Stimulated activated CD8-positive, alpha-beta memory T cell treated with anti-CD3 and anti-CD28 coated beads, Interleukin-15, amount 100 ng/mL, for 24 hours (primary cell): ENCODE measurements at places on chromosomes 6 and 20.

GRCh38 chr20:63351811-63352591, 9.1 kb downstream of the CHRNA4 start:
- no peak for DNase-seq

GRCh38 chr6:25968769-25969168, 6.2 kb downstream of the TRIM38 start:
- no peak for DNase-seq

- no peak for DNase-seq
Measured at GRCh38 chr6:140857739-140858380, 1274.9 kb upstream of the GJE1 start.

GRCh38 chr20:53643031-53643832, 49.6 kb upstream of the ZNF217 start:
- no peak for DNase-seq

- DNase-seq = no peak
Measured at GRCh38 chr6:72376736-72377135, 245.1 kb upstream of the KCNQ5 start.

- DNase-seq = no peak
Measured at GRCh38 chr20:1415667-1416468, 23.0 kb upstream of the FKBP1A start.

DNA sequence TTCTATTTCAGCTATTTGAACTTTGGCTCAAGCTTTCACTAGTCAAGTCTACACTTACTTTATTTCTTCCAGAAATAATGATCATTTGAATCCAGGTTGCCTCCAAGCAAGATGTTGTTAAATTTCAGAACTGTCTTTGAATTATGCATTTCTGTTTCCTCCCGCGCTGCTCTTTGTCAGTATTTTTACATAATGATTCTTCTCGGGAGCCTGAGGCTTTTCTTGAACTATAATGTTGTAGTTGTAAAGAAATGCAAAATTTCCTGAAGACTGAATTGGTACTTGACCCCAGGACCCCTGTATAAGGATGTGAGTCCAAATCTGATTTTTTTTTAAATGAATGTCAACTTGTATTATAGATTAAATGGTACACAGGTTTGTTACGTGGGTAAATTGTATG, 80.4 kb downstream of the ARMC2 start:
- no peak for DNase-seq

DNA sequence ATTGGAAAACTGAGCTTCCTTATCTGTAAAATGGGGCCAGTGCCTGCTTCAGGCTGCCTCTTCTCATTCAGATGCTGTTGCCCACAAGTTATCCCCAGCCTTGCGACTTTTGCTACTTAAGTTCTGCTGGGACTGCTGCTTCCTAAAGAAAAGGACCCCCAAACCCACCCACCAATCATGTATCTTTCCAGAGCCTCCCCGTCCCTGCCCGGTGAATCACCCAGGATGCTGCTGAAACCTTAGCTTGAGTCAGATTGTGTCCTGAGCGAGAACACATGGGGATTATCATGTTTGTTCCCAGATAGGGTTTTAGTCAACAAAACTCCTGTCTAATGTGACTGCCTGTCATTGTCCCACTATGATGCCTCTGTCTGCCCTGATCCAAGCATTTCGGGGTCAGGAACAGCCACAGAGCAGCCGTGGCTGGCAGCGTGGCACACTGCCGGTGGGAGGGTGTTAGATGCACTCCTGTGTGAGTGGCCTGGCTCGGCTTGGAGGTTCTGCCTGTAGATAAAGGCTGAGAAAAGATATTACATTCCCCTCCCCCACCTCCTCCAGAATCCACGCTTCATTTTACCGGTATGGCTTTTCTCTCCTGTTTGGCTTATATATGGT, 79.9 kb downstream of the TOX2 start:
- no peak for DNase-seq

DNA sequence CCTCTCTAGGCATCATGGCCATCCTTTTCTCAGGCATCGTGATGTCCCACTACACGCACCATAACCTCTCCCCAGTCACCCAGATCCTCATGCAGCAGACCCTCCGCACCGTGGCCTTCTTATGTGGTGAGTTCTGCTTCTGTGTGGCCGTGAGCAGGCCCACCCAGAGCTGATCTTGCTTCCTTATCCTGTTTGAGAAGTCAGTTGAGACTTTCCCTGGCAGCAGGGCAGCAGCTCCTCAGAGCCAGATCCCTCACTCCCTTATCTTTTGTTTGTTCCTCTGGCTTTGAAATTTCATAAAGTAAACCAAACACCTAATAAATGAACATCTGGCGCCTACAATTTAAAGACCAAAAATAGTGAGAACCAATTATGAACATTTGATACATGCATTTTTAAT, 40.6 kb downstream of the SPATA2 start:
- no peak for DNase-seq

DNA sequence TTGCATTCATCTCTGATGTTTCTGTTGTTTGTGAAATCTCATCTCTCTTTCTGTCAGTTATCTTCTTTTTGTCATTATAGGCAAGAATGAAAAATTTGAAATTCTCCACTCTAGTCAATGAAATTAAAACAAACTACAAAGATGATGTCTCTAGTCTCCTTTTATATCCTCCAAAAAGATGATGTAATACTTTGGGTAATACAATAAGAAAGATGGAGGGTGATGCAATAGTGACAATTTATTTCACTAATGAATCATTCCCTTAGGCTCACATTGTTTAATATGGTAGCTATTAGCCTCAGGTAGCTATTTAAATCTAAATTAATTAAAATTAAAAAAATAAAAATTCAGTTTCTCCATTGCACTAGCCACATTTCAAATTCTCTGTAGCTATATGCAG, 145.4 kb downstream of the UST start:
- no peak for DNase-seq

DNA sequence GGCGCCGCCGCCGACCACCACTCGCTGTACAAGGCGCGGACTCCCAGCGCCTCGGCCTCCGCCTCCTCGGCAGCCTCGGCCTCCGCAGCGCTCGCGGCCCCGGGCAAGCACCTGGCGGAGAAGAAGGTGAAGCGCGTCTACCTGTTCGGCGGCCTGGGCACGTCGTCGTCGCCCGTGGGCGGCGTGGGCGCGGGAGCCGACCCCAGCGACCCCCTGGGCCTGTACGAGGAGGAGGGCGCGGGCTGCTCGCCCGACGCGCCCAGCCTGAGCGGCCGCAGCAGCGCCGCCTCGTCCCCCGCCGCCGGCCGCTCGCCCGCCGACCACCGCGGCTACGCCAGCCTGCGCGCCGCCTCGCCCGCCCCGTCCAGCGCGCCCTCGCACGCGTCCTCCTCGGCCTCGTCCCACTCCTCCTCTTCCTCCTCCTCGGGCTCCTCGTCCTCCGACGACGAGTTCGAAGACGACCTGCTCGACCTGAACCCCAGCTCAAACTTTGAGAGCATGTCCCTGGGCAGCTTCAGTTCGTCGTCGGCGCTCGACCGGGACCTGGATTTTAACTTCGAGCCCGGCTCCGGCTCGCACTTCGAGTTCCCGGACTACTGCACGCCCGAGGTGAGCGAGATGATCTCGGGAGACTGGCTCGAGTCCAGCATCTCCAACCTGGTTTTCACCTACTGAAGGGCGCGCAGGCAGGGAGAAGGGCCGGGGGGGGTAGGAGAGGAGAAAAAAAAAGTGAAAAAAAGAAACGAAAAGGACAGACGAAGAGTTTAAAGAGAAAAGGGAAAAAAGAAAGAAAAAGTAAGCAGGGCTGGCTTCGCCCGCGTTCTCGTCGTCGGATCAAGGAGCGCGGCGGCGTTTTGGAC, 2.0 kb downstream of the SOX4 start:
- DNase-seq = no peak

DNA sequence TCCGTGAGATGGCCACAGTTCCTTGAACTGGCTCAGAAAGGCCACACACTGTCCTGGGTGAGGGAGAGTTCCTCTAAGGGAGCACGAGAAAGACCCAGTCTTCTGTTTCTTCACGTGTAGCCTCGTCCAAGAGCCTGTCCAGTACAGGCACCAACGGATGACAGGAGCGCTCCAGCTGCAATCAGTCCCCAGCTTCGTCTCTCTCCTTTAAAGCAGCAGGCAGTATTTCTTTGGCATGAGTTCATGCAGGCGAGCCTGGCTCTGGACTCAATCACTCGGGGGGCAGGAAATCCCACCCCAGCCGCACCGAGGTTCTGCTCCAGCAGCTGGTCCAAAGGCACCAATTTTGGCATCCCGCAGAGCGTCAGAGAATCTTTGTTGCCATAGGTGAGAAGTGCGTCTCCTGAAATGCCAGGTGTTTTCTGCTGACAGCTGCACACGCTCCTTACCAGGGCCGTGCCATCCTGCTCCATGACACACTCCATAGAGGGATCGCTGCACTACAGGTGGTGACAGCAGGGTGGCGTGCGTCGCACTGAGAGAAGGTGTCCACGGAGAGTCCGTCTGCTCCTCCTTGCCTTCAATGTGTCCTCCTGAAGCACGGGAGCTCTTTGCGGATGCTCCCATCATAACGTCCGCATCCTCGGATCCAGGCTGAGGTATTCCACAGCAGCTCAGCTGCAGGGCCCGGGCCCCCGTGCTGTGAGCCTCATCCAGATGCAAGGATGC, 59.6 kb upstream of the AFDN start:
- DNase-seq = no peak

GRCh38 chr20:62479156-62479555, 3.4 kb upstream of the GATA5 start:
- no peak for DNase-seq

- DNase-seq = no peak
Measured at GRCh38 chr6:79430913-79431536, 106.2 kb downstream of the LCA5 start.

DNA sequence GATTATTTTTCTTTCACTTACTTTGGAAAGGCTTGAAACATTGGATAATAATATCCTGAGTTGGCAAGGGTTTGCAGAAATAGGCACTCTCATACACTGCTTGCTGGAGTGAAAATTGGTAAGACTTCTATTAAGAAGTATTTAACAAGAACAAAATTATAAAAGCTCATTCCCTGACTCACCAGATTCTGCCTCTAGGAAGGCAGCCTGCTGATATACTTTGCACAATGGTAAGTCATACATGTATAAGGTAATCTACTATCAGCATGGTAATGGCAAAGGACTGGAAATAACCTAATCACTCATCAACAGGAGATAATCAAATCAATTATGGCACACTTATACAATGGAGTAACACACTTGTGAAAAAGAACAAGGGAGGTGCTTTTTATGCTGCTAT, 85.8 kb downstream of the PLCG1 start:
- no peak for DNase-seq

DNA sequence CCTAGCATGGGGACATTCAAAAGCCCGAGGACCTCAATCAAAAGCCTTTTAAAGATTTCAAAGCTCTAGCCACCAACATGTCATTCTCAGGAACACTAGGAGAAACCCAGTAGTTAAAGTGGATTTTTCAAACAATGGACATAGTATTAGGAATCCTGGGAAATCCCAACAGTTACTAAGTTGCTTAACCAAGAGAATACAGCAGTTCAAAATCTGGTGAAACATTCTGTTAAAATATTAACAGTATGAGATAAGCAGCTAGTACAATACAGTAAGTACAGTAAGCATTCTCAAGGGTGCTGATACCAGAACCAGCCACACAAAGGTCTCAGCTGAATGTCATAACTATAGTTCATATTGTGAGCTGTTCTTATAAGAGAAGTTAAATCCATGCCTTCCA, 68.6 kb downstream of the CDK19 start:
- DNase-seq = no peak

DNA sequence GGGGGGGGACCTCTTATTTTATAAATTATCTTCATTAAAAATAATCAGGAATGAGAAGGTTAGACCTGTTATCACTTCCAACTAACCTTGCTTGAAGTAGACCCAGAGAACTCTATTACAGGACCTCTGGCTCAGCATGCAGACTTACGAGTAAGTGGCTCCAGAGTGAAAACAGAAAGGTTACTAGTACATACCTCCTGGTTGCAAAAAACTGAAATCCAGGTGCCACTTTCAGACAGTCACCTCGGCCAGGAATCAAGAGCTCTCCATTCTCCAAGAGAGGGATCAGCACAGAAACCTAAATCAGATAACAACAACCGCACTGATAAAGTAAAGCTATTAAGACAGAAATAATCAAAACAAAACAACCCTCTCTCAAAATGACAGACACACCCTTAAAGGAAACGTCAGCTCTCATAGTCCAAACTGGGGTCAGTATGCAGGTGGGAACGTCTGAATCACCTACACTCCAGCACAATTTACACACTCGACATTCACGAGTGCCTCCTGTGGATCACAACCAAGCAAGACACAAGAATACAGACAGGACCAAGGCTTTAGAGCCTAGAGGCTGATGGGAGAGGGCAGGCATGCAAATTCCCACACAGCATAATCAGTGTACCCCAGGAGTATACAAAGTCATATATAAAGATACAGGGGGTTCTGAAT, 31.8 kb downstream of the MDN1 start:
- no peak for DNase-seq

DNA sequence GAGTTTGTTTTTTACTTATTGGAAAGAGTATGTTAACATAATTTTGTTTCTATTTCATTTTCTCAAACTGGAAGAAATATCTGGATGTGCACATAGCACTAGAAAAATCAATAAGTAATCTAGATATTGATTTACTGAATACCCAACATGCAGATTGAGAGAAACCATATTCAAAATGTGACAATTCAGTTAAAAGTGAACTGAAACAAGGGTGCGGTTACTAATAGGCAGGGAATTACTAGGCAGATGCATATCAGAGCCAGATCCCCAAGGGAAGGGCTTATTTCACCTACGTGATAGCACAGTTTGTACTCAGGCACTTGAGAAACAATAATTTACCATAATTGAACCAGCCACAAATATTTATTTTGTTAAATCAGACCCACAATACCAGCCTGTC, 493.1 kb upstream of the FLRT3 start:
- DNase-seq = no peak

DNA sequence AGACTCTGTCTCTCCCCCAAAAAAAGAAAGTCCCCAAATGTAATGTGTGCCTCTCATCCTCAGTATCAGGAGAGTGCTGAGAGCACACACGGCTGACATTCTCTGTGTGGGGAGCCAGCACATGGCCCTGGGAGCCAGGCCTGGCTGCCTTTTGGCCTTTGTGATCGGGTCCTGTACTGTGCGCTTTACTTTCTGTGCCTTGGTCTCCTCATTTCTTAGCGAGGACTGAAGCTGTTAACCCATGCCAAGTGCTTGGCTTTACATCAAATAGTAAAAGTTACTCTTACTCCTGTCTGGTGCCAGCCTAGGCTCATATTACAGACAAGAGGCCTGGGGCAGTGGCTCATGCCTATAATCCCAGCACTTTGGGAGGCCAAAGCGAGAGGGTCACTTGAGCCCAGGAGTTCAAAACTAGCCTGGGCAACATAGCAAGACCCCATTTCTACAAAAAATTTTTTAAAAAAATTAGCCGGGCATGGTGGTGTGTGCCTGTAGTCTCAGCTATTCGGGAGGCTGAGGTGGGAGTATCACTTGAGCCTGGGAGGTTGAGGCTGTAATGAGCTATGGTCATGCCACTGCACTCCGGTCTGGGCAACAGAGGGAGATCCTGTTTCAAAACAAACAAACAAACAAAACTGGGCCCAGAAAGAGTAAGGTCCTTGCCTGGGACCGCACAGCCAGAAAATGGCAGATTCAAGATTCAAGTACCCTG, 50.3 kb downstream of the SNAI1 start:
- no peak for DNase-seq

GRCh38 chr20:25136643-25137559, 55.0 kb upstream of the VSX1 start:
- no peak for DNase-seq

GRCh38 chr6:87184762-87185250, 29.4 kb downstream of the ZNF292 start:
- DNase-seq = no peak

- no peak for DNase-seq
Measured at GRCh38 chr6:75691012-75691411, 58.0 kb upstream of the MYO6 start.

GRCh38 chr6:169142538-169142844, 111.2 kb downstream of the THBS2 start:
- DNase-seq = no peak

GRCh38 chr6:150756173-150756572, 109.3 kb upstream of the MTHFD1L start:
- no peak for DNase-seq
